ENCODE measurements at places on chromosomes 3 and 15.

DNA sequence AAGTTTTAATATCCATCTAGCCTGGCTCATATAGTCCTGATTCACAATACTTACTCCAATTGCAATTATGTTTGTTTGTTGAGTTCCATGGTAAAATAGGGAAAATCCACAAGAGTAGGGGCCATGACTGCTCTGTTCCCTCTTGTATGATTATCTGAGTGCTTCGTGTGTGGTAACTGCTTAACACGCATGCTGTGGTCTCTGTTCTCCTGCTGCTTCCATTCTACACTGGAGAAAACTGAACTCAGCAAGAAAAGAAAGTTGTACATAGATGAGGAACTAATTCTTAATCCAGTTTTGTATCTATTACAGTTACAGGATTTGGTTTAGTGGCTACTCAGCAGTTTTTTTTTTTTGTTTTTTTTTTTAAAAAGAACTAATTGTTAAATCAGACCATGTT lies 223.0 kb upstream of the SATB1 start:
- DNase-seq: no peak

GRCh38 chr15:48915861-48916260 lies 37.9 kb downstream of the EID1 start:
- DNase-seq: no peak

DNA sequence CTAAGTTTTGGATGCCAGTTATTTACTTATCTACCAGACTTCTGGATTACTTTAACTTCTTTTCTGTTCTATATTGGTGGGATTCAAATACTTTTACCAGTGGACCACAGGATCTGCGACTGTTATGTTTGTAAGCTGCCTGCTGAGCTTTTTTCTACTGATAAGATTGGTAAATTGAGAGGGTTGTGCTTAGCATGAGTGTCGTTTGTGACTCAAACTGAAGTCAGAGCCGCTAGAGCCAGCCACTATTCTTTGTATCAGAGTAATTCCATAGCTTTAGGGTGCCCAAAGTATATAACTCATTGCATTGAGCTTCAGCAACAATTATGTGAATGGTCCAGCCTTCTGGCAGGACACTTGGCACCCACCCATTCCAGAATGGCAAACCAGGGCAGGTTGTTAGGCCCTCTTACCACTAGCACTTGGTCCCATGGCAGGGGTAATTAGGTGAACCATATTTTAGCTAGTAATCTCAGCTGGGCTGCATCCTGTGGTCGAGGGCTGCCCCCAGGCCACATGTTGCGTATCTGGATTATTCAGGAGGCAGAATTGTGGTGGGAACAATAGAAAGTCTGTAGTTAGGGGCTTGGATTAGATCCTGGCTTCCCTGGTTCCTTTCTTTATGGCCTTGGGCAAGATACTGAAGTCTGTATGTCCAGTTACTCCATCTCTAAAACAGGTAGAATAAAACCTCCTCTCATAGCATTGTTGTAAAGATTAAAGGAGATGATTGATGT lies 6.0 kb downstream of the PLCL2 start:
- no peak for DNase-seq

GRCh38 chr3:4449043-4449805 lies 17.8 kb downstream of the SUMF1 start:
- DNase-seq: no peak

GRCh38 chr3:144221761-144222160 lies 250.1 kb downstream of the DIPK2A start:
- DNase-seq: no peak

DNA sequence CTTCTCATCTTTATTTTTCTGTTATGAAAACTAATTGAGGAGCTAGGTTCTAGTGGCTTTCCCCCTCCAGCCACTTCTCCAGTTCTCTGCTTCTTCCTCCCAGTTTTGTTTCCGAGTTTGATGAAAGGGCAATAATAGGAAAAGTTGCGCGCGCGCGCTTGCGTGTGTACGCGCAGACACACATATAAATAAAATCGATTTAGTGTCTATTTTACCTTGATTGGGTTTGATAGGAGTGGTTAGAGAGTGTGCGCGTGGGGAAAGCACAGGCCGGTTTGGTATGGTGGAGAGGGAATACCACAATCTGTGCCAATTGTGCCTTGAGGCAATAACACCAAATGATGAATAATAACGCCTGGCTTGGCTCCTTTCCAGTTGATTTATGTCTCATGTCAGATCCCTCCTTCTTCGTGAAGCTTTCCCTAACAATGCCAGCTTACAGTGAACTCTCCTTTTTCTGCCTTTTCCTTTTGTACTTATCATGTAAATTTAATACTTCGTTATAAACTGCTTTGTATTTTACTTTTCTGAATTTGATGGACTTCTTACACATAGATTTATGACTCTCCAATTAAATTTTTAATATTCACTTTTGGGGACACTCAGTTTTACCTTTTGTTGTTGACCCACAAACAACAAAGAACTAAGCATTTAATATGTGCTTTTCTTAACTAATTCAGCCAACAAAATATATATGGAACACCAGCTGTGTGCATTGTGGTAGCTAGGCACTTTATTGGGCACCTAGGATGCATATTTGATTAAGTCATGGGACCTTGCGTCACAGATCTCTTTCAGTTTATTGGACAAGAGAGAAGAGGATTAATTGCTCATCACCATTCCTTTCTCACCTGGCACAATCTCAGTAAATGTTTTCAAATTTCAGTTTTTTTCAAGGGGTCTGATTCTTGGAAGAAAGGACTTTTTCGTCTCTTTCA lies 1.7 kb downstream of the TIPARP start:
- no peak for DNase-seq

GRCh38 chr3:60307562-60308199 lies 943.6 kb downstream of the FHIT start:
- no peak for DNase-seq

- no peak for DNase-seq
Observed at GRCh38 chr3:19348500-19348899, 200.2 kb downstream of the KCNH8 start.

GRCh38 chr3:114323546-114324254 lies 29.9 kb downstream of the TIGIT start:
- no peak for DNase-seq

GRCh38 chr3:124634210-124635168 lies 95.8 kb upstream of the UMPS start:
- DNase-seq: no peak

GRCh38 chr15:100334015-100334414 lies 7.8 kb downstream of the ADAMTS17 start:
- no peak for DNase-seq

DNA sequence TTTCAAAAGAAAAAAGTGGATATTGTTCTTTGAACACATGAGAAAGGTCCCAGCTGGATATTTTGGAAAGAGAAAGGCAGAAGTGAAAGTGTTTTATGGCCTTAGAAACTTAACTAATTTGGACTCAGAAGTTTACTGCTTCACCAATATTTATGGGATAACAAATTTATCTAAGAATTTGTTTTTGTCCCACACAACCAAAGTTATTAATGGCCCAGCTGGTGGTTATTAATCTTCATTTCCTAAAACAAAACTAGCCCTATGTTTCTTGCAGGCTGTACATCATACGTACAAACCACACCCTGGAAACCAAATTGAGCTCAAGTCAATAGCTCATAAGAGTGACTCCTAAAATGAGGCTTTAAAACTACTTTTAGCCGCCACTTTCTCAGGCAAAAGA lies 372.9 kb upstream of the LMCD1 start:
- DNase-seq: no peak

DNA sequence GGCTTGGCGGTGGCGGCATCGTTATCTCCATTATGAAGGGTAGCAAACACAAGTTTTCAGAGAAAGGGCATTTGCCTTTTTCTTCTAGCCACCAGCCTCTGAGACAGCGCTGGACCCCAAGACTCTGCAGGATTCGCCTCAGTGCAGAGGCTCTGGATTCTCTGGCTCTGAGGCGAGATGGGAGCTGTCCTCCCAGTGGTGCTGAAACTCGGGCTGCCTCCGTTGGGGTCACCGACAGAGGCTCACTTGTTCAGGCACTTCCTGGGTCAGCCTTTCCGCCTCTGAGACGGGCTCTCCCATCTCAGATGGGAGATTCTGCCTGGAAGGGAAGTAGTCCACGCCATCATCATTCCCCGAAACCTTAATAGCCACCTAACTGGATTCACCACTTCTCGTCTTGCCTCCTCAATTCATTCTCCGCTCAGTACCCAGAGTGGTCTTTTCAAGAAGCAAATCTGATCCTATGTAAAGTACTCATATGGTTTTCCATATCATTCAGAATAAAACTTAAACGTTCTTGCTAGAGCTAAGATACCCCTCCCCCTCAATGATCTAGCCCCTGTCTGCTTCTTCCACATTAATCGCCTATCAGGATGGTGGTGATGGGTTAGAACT lies 76.9 kb downstream of the RHCG start:
- DNase-seq: no peak

DNA sequence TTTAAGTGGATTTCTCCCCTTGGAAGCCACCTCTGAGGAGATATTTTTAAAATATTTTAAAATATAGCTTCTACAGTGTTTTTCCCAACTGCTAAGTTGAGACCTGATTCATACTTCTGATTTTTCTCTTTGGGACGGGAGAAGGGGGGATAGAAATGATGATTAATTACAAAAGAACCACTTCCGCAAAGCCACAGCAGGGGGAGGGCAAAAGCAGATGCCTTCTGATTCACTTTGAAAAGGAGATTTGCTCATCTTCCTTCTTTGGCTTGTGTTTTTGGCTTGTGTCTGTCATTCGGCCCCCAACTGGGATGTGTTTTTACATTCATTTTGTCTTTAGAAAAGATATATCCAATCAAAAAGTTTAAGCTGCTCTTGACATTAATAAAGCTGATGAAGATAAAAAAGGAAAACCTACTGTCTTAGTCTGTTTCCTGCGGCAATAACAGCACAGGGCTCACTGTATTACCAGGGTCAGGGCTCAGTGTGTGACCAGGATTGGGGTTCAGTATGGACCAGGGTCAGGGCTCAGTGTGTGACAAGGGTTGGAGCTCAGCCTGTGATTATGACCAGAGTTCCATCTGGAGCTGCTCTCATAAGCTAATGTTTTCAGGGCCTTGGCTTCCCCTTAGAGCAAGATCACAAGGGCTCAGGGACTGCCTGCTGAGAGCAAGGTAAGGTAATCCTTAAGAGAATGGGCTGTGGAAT lies 223.2 kb downstream of the MTHFS start:
- no peak for DNase-seq

GRCh38 chr3:140167600-140168281 lies 232.8 kb downstream of the CLSTN2 start:
- no peak for DNase-seq

Measured in left lung (tissue), 14 donors.